NCI-H1105 (cell line): ENCODE measurements at places on chromosomes 12 and 14.

- DNase-seq = peak; percentile 61
Measured at GRCh38 chr12:118714051-118714460, 267.3 kb upstream of the SRRM4 start.

DNA sequence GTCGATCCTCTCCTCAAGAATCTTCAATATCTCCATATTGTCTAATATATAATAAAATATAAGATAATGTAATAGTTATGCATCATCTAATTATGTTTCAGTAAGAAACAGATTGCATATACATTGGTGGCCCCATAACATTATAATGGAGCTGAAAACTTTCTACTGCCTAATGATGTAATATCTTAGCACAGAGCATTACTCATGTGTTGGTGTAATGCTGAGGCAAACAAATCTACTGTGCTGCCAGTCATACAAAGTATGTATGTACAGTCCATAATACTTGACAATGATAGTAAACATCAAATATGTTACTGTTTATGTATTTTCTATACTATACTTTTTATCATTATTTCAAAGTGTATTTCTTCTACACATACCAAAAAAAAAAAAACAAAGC is 128.7 kb downstream of the CPNE8 start:
- no peak for DNase-seq

GRCh38 chr14:100450049-100450448 is 126.9 kb downstream of the SLC25A47 start:
- no peak for DNase-seq

DNA sequence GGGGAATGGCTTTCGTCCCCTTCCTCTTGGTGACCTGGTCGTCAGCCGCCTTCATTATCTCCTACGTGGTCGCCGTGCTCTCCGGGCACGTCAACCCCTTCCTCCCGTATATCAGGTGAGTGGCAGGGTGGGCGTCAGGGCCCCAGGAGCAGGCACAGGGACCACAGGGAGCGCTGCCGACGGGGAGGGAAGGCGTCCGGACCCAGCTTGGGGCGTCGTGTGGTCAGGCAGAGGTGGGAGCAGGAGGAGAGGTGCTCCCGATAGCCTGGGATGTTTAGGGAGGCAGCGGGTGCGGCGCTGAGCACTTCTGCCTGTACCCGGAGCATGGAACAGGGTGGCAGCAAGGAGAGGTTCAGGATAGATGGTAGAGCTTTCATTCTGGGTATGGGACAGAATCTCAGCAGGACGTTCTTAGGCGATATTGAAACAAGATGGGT is 444 bp downstream of the DRAM1 start:
- no peak for DNase-seq

DNA sequence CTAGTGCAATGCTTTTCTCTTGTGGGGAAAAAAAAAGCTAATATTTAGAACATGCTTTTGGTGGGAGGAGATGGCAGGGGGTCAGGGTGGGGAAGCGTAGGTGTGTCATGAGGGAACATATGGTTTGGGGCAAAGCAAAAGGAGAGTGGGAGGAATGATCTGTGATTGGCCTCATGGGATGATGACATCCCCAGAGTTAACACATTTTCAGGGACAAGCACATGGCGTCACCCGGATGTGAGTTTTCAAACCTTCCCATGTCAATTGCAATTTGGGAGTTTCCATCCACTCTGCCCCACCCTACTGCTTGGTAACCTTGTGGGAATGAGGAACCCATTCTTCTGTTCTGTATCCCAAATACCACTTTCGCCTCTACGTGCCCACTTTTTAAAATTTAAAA is 164.2 kb downstream of the SSPN start:
- no peak for DNase-seq

- DNase-seq = no peak
Measured at GRCh38 chr14:61247935-61248334, 33.2 kb downstream of the TMEM30B start.

DNA sequence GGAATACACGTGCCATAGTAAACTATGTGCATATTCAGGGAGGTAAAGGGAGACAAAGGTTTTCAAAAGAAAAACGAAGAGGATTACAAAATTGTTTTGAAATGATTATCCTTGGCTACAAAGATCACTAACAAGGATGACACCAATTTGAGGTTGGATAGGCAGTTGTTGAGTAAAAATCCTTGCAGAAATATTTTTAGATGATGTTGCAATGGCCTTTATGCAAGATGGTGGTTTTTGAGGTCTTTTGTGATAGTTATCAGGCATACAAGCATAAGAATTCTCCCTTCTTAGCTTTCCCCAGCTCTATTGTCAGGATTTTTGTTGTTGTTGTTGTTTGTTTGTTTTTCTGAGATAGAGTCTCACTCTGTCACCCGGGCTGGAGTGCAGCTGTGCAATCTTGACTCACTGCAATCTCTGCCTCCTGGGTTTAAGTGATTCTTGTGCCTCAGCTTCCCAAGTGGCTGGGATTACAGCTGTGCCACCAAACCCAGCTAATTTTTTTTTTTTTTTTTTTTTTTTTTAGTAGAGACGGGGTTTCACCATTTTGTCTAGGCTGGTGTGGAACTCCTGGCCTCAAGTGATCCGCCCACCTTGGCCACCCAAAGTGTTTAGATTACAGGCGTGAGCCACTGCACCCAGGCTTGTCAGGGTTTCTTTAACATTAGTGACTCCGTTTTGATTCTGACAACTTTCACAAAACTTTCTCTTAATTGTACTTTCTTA is 7.8 kb downstream of the RNASE1 start:
- DNase-seq = no peak

GRCh38 chr12:42090899-42091298 is 53.8 kb downstream of the GXYLT1 start:
- DNase-seq = no peak

- no peak for DNase-seq
Measured at GRCh38 chr12:43893670-43894069, 57.8 kb downstream of the TMEM117 start.

GRCh38 chr14:93880021-93880820 is 46.9 kb upstream of the FAM181A start:
- DNase-seq = no peak

GRCh38 chr12:59115526-59115925 is 195.2 kb upstream of the LRIG3 start:
- no peak for DNase-seq

- DNase-seq = no peak
Measured at GRCh38 chr14:61643555-61643954, 51.8 kb upstream of the HIF1A start.

DNA sequence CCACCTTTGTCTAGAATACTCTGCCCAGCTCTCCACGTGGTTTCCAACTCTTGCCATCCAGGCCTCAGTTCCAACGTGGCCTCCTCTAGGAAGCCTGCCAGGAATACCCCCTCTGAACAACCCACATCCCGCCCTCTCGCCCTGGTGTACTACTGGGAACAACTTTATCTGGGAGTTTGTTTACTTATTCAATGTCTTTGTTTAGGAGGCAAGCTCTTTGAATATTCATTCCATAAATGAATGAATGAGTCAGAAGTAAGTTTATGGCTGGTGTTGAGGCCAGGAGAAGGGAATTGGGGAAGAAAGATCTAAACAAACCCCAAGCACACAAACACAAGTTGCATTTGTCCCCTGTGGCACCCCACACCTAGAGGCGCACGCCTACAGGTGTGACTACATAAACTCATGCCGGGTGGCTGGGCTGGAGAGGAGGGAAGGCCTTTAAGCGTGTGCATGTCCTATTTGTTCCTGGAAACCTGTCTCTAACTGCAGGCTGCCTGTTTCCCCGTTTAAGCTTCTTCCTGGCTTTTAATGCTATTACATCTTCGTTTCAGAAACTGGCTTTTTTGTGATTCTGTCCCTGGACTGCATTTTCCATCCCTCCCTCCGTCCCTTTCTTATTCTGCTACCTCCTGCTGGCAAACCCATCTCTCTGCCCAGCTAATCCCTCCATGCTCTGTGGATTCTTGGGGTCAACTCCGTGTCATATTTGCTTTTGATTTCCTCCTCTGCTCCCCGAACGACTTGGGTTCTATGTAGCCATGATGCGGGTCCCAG is 57.9 kb downstream of the FZD10 start:
- no peak for DNase-seq

DNA sequence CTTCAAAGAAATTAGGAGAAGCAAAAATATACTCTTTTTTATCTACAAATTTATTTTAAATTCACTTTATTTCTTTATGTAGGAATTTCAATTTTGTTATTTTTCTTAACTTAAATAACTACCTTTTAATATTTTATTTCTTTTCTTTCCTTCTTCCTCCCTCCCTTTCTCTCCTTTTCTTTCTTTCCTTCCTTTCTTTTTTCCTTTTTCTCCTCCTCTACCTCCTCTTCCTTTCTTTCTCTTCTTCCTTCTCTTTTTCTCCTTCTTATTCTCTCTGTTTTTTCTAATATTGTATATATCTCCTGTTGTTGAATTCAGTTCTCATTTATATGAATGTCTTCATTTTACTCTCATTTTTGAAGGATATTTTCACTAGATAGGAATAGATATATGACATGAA is 127.6 kb downstream of the MIPOL1 start:
- no peak for DNase-seq

DNA sequence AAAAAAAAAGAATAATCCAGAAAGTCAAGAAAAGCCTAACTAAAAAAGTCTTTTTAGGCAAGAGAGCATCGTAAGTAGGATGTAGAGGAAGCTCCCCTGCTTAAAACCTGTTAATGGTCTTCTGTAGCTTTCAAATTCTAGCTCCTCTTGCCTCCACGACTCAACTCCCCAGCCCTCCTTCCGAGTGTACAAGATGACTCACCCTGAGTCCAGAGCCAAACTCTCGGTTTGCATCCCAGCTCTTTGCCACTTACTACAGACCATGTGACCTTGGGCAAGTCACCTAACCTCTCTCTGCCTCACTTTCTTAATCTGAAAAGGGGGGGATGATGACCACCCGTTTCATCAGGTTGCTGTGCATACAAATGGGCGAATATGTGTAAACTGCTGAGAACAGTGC is 460.4 kb downstream of the DPF3 start:
- no peak for DNase-seq

DNA sequence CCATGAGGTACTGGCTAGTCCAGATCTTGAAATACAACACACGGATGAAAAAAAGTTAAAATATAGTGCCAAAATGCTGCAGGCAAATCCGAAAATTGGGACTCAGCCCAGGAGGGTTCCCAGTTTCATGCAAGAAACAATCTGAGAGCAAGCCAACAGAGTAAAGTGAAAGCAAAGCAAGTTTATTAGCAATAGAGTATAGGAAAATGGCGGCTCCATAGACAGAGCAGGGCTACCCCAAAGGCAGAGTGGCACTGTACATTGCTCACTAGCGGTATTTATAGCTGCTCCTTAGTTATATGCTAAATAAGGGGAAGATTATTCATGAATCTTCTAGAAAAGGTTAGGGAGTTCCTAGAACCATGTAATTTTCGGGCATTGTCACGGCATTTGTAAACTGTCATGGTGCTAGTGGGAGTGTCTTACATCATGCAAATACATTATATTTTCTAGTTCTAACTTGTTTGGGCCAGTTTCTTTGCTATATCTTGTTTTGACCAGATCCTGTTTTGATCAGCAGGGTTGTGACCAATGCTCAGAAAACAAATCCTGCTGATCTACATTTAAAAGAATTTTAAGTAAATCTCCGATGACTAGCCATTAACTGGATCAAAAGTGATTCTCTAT is 29.1 kb downstream of the RECQL start:
- DNase-seq = no peak

GRCh38 chr14:105168979-105169507 is 467 bp upstream of the JAG2 start:
- DNase-seq = no peak

GRCh38 chr12:117821480-117822175 is 147.2 kb downstream of the KSR2 start:
- no peak for DNase-seq

DNA sequence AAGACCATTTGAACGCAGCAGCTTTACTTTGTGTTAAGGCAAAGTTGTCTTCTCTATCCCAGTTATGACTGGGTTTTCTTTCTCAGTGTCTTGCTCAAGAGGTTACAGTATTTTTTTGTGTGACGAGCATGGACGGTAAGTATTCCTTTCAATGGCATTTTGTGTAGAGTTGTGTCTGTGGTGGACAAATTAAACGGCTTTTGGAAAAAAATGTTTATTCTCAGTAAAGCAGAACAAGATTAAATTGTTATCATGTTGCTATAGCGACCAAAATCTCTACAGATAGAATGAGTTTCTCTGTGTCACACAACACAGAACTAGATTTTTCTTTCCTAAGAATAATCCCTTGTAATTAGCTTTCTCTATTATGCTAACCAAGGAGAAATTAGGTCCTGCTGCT is 417.1 kb downstream of the AEBP2 start:
- DNase-seq = no peak

GRCh38 chr14:100677554-100678468 is 48.9 kb upstream of the DLK1 start:
- peak; percentile 15 for DNase-seq

DNA sequence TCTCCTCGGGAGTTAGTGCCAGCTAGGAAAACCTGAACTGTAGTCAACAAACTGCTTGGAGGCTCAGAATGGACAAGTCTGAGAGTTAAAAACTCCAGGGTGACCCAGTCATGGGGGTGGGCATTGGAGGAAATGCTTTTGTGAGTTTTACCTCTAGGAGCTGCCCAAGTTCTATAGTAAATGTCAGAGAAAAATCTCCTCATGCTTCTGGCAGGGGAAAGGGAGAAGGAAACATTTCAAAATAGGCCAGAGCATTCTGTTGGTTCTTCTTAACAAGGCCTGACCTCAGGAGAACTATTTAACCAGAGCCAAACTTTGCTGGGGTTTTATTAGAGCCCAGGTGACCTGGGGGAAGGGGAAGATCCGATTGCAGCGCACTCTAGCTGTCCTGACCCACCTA is 12.3 kb downstream of the NINJ2 start:
- no peak for DNase-seq

GRCh38 chr12:103455020-103455763 is 40.6 kb downstream of the C12orf42 start:
- DNase-seq = no peak

- DNase-seq = no peak
Measured at GRCh38 chr12:30450872-30451271, 244.8 kb downstream of the IPO8 start.

DNA sequence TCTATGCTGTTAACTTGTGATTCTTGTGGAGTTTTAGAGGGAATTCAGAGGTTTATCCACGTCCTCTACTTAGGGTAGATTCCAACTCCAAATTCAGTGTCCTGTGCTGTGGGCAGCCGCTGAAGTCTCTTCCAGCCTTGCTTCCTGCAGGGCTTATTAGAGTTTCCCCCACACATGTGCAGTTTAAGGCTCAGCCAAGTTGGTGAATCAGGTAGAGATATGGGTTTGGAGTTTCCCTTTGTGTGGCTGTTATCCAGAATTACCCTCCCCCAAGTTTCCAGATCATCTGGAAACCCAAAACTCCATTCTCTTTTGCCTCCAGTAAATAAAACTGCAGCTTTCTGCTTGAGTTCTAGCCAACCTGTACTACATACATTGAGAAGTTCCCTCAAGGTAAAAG is 853.7 kb downstream of the GALC start:
- DNase-seq = no peak

DNA sequence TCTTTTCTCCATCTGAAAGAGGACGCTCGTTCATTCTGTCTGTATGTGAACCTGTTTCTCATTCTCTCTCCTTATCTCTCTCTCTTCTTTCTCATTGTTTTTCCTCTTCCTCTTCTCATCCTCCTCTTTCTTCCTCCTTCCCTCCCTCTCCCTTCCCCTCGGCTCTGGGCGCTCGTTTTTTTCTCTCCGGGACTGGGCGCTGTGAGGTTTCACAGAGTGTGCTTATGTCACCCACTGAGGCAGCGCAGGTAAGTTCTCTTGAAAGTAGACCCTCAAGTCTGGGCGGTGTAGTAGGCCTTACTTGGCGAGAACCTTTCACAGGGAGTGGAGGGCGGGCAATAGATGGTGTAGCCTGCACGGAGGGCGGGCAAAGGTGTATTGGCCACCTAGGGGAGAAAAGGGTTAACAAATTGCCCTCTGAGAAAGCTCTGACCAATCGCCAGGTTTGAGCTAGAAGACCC is 4.5 kb upstream of the SIX1 start:
- DNase-seq = no peak

GRCh38 chr14:33563191-33563900 is 387.5 kb downstream of the EGLN3 start:
- no peak for DNase-seq
